NCI-H1417 (cell line): ENCODE measurements at places on chromosomes 2 and 18.

- DNase-seq: no peak
Observed at GRCh38 chr2:6915399-6915798, 1.8 kb upstream of the RNF144A start.

DNA sequence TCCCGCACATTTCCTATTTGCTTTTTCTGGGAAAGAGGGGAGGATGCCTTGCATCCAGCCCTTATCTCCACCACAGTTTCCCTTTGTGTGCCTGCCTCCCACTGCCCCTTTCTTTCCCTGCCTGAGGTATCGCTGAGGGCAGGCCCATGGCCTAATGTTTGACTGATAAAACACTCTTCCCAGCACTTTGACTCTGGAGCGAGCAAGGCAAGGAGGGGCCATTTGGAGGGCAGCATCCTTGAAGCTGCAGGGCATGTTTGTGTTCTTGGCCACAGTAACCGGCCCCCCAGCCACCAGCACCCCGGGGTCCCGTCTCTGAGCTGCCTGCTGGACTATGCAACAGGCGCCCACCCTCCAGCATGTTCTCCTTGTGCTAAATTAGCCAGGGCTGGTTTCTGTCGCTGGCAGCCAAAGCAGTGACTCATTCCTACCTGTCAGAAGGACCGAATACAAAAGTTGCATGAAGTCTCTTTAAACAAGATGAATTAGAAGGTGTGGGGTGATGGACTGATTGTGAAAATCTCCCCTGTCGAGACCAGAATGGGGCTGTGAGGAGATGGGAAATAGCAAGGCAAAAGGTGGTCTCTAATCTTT lies 50.7 kb downstream of the BCL2L11 start:
- no peak for DNase-seq

- no peak for DNase-seq
Observed at GRCh38 chr2:205969584-205969983, 116.4 kb downstream of the INO80D start.

DNA sequence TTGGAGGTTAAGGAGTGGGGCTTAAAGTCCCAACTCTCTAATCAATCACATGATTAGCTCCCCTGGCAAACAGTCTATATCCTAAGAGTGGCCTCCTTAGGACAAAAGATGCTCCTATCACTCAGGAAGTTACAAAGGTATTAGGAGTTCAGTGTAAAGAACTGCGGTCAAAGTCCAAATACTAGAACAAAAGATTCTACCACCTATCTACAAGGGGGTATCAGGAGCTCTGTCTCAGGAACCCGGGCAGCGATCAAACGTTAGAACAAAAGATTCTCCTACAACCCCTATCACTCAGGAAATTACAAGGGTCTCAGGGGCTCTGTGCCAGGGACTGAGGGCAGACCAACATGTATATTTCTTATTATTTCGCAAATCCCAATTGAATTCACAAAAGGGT lies 58.0 kb downstream of the DTNB start:
- no peak for DNase-seq

DNA sequence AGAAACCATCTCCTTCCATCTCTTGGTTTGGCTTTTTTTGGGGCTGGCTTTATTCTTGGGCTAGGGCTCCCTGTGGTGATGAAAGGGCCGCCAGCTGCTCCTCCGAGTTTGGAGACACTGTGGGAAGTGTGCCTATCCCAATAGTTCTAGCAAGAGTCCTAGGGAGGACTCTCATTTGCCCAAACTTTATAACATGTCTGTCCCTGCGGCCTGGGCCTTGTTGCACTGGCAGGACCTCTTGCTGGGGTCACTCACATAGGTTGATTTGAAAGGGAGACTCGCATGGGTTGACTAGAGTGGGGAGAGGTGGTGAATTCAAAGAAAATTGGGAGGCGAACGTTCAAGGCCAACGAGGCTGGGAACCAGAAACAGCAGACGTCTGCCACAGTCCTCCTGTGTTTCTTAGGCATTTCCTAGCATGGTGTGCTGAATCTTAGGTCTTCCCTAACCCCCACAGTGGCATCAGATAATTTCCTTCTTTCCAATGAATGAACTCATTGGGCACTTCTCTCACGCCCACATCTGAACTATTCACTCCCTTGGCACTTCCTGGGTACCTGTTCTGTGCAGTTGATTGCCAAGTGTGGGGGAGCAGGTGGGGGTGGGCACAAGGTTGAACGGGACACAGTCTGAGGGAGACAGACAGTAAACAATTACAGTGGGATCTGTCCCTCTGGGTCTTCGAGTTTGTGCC lies 26.8 kb downstream of the NIFK start:
- DNase-seq: no peak

GRCh38 chr2:46232860-46233259 lies 64.3 kb upstream of the EPAS1 start:
- no peak for DNase-seq
